ENCODE measurements at places on chromosomes 3 and 15. TPM values are rescaled to one million over a fixed set of nuclear protein-coding genes. Genes with fewer than 3 reads are reported as not detected.

The KLHL6 gene
- total RNA-seq = 41.2 TPM

GRCh38 chr15:31325595-31326155, 960 bp upstream of the KLF13 start:
- peak overlapping the region; percentile 86 for H3K4me3 ChIP-seq
- H3K27ac ChIP-seq = peak overlapping the region; percentile 97
- H3K4me1 ChIP-seq = peaks cover 46% of the 10 kb centered on the region

GRCh38 chr3:49803465-49804140, 542 bp downstream of the INKA1 start:
- peak overlapping the region; percentile 57 for H3K27ac ChIP-seq
- H3K36me3 ChIP-seq = peaks cover 8% of the 10 kb centered on the region
- H3K4me3 ChIP-seq = peak overlapping the region; percentile 78
- peaks cover 38% of the 10 kb centered on the region for H3K4me1 ChIP-seq
- peaks cover 14% of the 10 kb centered on the region for H3K27me3 ChIP-seq
- peak; percentile 35 for DNase-seq

GRCh38 chr15:94247789-94248638, 16.7 kb downstream of the MCTP2 start:
- peaks cover 22% of the 10 kb centered on the region for H3K36me3 ChIP-seq
- no peak overlapping the region for H3K4me3 ChIP-seq
- no peak overlapping the region for H3K27ac ChIP-seq
- no peak for DNase-seq
